MCF 10A (cell line): ENCODE measurements at places on chromosomes 3 and 15.

DNA sequence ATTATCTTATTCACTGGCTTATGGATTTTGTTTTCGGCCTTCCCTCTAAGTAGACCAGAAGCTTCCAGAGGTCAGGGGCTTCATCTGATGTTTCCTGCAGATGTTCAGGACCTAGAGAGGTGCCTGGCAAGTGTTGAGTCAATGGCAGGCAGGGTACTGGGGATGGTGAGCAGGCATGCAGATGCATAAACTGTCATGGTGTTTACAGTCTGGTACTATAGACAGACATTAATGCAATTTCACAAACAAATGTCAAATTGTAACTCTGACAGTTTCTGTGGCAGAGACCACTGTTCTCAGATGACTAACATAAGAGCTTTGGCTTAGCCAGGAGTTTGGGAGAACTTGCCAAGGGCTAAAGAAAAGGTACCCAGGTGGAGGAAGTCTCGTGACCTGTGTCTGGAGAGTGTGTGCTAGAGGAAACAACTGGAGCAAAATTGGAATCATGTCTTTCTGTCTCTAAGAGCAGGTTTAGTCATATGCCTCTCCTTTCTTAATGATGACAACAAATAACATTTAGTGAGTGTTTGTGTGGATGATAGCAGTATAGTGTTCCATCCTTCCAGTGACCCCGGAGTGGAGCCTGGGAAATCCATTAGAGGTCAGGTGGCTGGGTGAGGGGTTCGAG, 53.7 kb upstream of the TRAK1 start:
- no peak for DNase-seq

GRCh38 chr3:14879211-14879874, 60.6 kb downstream of the FGD5 start:
- peak; percentile 24 for DNase-seq

DNA sequence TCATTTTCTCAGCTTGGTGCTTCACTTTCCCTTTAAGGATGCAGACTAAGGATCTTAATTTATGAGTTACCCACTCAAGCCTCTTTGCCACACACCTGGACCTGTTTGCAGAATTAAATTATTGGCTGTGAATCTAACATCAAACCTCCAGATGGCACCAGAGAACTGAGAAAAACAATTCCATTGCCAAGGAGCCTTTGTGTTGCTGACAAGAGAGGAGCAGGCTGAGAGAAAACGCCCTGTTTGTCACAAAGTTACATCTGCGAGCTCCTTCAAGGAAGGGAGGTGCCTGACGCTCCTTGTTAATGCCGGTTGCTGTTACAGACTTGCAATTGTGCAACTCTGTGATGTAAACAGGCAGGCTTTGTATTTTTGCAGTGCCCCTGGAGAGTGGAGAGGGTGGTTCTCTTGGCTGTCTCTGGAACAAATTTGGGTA, 36.3 kb upstream of the TMC3 start:
- peak; percentile 82 for DNase-seq

GRCh38 chr15:93759629-93760028, 471.7 kb upstream of the MCTP2 start:
- no peak for DNase-seq

DNA sequence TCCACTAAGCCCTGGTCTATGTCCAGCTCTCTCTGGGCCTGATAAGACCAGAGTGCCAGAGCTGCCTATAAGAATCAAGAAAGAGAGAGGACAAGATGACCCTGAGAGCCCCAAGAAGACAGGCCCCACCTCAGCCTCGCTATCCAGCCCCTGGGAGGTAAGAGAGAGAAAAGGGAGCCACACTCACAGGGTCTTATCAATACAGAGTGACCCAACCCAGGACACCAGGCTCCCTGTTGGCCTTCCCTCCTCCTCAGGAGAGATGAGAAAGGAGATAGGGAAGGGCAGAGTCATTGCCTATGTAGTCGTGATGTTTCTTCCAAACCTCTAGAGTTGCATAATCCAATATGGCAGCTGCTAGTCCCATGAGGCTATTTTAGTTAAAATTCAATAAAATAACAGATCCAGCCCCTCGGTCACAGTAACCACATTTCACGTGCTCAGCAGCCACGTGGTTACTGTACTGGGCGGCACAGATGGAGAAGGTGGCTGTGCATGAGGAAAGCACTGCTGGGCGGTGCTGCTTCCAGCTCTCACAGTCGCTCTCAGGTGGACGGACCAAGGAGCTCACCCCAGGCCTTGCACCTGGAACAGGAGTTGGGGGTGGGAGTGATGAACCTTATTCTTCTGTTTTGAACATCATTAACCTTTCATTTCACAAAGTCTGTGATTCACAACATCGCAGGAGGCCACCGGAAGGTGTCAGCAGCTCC, 525.8 kb downstream of the SHQ1 start:
- DNase-seq: no peak

- DNase-seq: peak; percentile 42
Observed at GRCh38 chr3:119497820-119498185, 544 bp upstream of the TIMMDC1 start.

- DNase-seq: no peak
Observed at GRCh38 chr15:64251121-64251520, 88.3 kb upstream of the PPIB start.

- DNase-seq: no peak
Observed at GRCh38 chr3:1677576-1678156, 421.0 kb upstream of the CNTN4 start.

DNA sequence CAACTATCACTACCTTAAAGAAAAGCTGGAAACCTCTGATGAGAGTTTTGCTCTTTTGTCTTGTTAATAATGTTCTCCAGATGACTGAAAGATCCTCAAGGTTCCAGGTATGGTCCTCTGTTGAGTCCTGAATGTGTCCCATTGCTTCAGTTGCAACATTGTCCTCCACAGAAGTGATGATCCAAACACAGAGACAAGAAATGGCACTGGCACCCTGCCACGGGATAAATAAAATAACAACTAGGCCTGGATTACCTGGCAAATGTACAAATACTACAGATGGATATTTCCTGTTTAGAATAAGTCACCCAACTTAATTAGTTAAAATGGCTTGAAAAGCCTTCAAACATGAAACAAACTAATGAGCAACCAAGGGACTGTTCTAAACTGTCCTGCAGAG, 58.3 kb downstream of the EIF3J start:
- DNase-seq: no peak

DNA sequence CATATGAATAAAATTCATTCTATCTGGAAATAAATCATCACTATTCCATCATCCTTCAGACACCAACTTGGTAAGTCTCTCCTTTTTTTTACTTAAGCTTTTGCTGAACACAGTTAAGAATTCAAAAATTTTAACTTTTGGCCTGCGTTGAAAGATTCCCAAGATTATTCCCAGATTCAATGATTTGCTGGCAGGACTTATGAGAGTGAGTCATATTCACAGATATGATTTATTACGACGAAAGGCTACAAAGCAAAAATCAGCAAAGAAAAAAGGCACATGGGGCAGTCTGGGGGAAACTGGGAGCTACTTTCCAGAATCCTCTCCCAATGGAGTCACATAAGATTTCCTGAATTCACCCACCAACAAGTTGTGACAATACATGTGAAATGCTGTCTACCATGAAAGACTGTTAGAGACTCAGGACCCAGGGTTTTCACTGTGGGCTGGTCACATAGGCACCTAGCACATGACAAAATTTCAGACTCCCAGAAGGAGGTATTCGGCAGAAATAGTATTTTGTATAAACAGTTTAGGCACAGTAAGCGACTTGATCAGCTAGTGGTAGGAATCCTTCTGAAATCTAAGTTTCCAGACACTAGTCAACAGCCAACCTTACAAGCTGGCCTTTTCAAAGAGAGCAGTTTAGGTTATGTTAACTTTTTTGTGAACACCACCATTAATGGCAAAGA, 82.1 kb downstream of the DLG1 start:
- peak; percentile 59 for DNase-seq

DNA sequence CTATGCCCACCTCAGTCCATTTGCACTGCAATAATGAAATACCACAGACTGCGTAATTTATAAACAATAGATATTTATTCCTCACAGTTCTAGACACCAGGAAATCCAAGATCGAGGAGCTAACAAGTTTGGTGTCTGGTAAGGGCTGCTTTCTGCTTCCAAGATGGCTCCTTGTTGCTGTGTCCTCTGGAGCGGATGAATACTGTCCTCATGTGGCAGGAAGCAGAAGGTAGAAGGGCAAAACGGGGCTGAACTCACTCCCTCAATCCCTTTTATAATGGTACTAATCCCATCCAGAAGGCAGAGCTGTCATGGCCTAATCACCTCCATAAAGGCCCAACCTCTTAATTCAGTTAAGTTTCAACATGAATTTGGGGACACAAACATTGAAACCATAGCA, 75.3 kb downstream of the P2RY1 start:
- DNase-seq: no peak

- no peak for DNase-seq
Observed at GRCh38 chr3:98182196-98182595, 15.7 kb downstream of the OR5H15 start.

- DNase-seq: peak; percentile 28
Observed at GRCh38 chr3:55467099-55467498, 20.0 kb downstream of the WNT5A start.

- DNase-seq: peak; percentile 13
Observed at GRCh38 chr3:118533676-118534075, 501.0 kb downstream of the IGSF11 start.

DNA sequence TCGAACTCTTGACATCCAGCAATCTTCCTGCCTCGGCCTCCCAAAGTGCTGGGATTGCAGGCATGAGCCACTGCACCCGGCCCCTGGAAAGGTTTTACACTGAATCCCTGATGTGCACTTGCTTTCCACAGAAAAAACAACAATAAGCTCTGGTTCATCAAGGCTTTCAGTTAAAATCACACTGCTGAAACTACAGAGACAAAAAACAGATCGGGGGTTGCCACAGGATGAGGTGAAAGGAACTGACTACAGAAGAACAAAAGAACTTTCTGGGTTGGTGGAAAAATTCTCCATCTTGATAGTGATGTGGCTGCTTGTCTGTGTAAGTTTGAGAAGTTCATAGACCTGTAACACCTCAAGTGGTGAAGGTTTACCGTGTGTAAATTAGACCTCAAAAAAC, 2.9 kb downstream of the RAB43 start:
- no peak for DNase-seq

DNA sequence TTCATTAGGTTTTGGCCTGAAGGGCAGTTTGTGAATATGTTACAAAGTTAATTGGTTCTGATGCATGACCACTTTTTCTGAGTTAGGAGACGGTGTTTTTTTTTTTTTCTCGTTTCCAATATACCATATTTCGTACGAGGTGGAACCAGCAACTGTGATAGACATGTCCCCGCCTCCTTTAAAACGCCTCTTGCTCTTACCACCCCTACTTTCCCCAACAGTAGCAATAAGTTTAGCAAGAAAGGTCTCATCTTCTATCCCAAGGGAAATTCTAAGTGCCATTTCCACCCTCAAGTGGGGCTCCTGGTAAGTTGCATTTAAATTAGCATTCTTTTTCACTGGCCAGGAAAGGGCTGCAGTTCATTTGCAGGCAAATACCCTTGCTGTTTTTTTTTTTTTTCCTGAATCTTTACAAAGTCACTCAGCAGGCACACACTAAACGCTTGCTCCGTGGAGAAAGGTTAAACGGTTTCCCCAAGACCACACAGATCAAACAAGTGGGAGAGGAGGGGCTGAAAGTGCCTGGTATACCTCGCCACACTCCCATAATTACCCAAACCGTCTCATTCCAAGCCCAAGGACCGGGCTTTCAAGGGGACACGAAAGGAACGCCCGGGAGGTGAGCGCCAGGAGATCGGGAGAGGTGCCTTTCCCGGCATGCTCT, 39.5 kb upstream of the MGA start:
- DNase-seq: no peak

DNA sequence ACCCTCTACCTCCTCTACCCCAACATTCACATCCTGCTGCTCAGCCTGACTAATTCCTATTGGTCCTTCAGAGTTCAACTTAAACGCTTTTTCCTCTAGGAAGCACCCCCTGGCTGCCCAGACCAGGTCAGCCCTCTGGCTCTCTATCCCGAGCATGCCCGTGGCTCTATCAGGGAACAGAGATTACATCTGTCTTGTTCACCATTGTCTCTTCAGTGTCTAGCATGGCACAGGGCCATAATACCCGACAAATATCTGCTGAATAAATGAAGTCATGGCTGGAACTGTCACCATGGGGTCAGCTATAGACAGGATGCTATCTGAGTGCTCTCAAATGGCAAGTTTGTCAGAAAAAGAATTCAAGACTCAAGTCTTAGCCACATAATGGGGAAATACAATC, 296.9 kb upstream of the CHRNA7 start:
- no peak for DNase-seq

DNA sequence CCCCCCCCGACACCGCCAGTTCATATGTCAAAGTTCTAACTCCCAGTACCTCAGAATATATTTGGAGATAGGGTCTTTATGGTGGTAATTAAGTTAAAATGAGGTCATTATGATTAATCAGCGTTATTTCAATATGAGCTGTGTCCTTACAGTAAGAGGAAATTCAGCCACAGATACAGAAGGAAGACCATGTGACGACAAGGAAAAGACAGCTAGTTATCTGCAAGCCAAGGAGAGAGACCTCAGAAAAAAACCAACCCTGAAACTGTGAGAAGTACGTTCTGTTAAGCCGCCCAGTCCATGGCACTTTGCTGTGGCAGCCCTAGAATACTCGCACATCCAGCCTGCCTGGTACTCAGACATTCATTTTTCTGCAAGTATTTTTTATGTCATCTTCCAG, 62.3 kb upstream of the ARL8B start:
- no peak for DNase-seq

DNA sequence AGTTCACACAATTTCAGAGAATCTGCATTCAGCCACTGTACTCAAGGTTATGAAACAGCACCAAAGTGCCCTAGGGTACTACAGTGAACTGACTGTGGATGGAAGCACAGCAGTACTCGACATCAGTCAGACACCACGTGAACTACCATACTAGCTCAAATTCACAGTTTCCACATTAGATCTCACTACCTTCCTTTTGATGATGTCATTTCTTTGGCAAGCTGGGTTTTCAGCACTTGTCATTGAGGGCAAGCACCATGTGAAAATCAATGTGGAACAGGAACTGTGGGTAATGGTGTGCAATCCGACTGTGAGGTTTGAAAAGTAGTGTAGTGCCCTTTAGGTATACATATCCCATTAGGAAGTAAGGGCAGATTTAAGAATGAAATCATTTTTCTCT, 110.5 kb upstream of the BFSP2 start:
- no peak for DNase-seq

DNA sequence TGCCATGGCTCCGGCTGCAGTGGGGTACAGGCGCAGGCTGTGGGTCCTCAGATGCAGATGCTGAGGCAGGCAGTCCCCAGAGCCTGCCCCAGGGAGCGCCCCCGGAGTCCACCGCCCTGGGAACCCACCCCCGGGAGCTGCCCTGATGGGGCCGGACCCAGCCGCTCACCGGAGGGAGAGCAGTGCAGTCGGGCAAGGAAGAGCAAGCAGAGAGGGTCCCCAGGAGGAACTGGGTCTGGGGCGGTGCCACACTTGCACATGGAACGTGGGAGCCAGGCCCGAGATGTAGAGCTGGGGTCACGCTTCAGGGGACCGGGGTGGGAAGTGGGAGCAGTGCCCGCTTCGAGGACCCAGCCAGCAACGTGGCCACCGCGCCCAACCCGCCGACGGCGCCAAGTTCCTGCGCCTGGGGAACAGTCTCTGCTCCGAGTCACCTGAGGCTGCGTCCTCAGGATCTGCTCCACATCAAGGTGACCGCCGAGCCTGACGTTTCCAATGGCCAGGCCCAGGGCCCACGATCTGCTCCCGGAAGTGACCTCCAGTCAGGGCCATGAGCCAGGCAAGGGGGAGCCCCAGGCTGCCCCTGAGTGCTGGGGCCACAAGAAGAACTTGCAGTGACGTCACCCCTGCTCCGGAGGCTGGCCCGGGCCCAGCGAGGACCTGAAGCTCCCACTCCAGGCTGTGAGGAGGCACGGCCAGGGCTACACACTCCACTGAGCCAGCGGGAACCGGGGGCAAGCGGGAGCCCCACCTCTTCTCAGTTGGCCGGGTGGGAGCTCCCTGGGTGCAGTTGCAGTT, 27.0 kb upstream of the TFG start:
- no peak for DNase-seq
